AG04449 (cell line): ENCODE measurements at places on chromosomes 6 and 20.
A peak's percentile ranks its signal among the peaks of the same experiment; 100 is the strongest.

DNA sequence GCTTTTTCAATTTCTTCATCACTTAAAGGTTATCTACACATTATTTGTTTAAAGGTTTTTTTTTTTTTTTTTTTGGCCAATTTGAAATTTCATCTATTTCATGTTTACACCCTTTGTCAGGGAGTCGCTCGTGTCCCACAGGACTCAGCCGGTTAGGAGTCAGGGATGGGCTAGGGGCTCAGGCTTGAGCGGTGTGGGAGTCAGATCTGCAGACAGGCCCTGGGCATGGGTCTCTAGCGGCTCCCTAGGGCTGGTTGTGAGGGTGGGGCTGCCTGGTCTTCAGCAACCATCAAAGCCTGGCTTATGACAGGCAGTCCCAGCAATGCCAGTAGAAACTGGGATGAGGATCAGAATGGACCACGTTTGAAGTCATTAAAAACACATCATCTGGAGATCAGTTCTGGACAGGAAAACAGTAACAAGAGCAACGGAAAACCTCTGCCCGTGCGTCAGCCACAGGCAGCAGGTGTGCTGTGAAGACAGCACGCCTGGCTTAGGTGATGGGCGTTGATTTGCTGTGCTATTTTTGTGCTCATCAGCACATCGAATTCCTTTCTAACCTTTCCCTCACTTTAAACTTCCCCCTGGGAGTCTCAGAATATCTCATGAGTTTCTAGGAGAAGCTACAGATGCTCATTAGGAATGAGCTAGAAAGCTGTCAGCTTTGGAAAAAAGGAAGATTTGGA is 91.3 kb upstream of the MPC1 start:
- no peak for DNase-seq

DNA sequence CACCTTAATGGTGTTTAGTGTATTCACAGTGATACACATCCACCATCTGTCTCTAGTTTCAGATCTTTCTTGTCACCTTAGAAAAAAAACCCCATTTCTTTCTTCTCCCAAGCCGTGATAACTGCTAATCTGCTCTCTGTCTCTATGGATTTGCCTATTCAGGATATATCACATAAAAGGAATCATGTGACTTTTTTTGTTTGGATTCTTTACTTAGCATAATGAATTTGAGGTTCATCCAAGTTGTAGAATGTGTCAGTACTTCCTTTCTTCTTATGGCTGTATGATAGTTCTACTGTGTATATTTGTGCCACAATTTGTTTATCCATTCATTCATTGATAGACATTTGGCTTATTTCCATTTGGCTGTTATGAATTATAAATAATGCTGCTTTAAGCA is 57.1 kb downstream of the ITCH start:
- DNase-seq, result no peak

- DNase-seq, result no peak
Observed at GRCh38 chr6:70669133-70669532, 1.4 kb downstream of the SMAP1 start.

DNA sequence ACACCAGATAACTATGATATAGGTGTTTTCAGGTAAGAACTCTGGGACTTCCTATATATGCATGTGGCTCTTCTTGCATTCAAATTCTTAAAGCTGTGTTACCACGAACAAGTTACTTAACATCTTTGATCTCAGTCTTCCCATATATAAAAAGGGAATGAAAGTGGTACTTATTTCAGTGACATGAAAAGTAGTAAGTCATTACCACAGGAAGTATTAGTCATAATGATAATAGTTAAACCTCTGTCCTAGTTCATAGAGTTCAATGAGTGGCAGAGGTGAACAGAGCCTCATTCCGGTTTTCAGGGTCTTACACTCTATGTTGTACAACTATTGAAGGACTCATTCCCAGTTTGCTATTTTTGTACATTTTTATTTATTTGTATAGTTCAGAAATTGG is 237.0 kb downstream of the NKAIN2 start:
- no peak for DNase-seq

GRCh38 chr20:50373674-50374286 is 136.4 kb upstream of the PTPN1 start:
- no peak for DNase-seq

GRCh38 chr6:102742028-102742427 is 1348.5 kb downstream of the GRIK2 start:
- DNase-seq, result no peak

- no peak for DNase-seq
Observed at GRCh38 chr6:33836806-33837469, 33.1 kb upstream of the MLN start.

- no peak for DNase-seq
Observed at GRCh38 chr6:136173519-136174507, 76.3 kb downstream of the MTFR2 start.

GRCh38 chr6:3258720-3259490 is at the start of gene PSMG4:
Gene PSMG4, plus strand, starts transcription at chr6:3258947. Its CDS starts 76 bp downstream, at chr6:3259023.
- no peak for DNase-seq

DNA sequence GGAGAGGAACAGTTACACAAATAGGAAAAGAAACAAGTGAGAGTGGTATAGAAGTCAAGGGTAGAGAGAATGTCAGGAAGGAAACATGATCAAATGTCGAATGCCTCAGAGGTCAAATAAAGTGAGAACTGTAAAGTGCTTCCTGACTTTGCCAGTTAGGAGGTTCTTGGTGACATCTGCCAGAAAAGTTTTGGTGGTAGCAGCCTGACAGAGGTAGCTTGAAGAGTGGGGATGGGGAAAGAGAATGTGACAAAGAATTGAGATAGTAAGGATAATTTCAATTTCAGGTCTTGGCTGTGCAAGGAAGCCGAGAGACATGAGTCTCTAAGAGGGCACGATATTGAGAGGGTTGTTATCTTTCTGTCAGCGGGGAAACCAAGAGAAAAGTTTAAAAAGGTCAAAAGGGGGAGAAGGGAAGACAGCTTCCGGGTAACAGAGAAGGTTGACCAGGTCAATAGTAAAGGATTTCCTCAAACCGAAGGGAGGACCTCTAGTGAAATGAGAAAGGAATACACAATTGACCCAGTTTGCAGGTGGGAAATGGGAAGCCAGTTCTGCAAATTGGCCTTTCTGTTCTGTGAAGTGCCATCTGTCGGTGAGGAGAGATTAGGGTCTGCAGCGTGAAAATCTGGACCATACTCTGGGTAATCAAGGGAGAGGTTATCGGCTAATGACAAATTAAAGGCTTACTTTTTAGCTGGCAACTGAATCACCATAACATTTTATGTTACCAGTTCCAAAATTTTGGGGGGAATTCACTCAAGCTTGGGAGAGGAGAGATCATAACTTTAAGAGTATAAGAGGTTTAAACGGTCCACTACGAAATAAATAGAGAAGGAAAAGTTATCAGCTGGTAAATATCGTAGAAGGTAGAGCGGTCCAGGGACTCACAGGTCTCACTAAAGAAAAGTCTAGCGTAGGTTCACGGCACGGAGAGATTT is 973 bp upstream of the BRD2 start:
- no peak for DNase-seq

DNA sequence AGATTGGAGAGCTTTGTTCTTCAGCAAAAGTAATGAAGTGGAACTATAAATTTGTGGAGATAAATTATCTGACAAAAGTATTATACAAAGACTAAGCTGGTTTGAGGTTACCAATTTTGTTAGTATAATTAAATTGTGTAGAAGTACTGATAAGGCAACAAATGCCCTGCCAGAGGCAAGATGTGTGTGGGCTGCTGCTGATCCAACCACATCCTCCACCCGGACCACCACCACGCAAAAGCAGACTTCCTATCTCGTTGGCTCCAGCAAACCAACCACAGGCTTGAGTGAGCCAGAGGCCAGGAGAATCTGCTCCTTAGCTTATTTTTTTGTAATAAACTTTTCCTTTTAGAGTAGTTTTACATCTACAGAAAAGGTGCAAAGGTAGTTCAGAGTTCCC is 1.1 kb upstream of the MYLK4 start:
- DNase-seq, result no peak

DNA sequence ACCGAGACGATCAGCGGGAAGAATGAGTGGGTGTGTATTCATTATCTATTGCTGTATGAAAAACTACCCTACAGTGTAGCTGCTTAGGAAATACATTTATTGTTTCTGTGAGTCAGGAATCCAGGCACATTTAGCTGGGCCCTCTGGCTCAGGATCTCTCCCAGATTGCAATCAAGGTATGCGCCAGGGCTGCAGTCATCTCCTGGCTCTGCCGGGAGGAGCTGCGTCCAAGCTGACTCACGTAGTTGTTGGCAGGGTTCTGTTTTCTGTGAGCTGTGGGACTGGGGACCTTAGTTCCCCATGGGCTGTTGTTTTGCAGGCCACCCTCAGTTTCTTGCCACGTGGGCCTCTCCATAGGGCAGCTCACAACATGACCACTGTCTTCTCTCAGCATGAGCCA is 68.2 kb upstream of the FUCA2 start:
- DNase-seq, result peak; percentile 70

DNA sequence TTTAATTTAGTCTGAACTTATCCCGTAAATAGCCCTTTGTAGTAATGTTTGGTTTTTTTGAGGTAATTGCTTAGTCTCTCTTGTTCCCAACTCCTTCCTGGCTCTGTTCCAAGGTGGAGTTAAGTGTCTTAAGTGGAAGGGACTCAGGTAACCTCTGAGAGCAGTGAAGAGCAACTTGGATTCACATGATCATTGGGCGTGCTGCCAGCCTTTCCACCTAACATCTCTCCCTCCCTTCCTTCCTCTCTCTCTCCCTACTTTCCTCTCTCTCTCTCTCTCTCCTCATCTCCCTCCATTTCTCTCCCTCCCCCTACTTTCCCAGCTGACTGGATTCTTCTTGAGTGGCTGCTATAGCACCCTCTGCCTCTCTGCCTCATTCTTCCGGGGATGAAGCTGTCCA is 232.9 kb upstream of the SASH1 start:
- no peak for DNase-seq

DNA sequence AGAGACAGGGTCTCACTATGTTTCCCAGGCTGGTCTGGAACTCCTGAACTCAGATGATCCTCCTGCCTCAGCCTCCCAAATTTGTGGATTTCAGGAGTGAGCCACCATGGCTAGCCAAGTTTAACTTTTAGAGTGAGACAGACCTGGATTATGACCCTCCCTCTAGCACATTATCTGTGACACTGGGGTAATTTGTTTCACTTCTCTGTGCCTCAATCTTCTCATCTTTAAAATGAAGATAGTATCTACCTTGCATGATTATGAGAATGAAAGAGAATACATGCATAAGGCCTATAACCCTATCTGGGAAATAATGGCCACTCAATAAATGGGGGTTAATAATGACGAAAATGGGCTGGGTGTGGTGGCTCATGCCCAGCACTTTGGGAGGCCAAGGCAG is 373.6 kb downstream of the SYNE1 start:
- no peak for DNase-seq

DNA sequence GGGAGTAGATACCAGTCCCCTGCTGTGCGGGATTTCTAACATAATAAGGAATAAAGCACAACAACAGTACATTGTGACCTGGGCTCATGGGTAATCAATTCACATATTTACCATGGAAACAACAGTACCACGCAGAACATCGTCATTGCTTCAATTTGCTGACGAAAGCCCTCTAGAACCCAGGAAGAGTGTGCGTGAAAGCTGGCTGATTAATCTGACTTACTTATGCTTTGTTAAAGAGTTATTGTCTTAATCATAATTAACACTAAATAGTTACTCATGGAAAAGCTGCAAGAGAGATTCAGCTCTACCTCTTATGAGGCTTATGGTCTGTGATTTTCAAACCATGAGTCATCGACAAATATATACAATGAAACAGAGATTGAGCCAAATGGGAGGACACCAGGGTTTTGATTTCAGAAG is 644.3 kb upstream of the AGPAT4 start:
- DNase-seq, result no peak

- no peak for DNase-seq
Observed at GRCh38 chr20:3729378-3729777, 3.1 kb upstream of the HSPA12B start.

- no peak for DNase-seq
Observed at GRCh38 chr6:93684339-93684738, 265.0 kb upstream of the EPHA7 start.
